Nasal cavity respiratory epithelium epithelial cell of viscerocranial mucosa (primary cell): ENCODE measurements at places on chromosomes 16 and 17. TPM values are rescaled to one million over a fixed set of nuclear protein-coding genes. Genes with fewer than 3 reads are reported as not detected.

The NEK8 gene
- 2.7 and 2.8 TPM in 2 replicates for total RNA-seq

The SRCAP gene
- 15.4 and 49.9 TPM in 2 replicates for total RNA-seq

The FMNL1 gene
- 3.4 and 7.3 TPM in 2 replicates for total RNA-seq

The KRTAP2-3 gene
- total RNA-seq: 0.93 TPM in 1 of 2 replicates, not detected in the other

The SUPT4H1 gene
- 30.9 and 42.0 TPM in 2 replicates for total RNA-seq

The ASGR2 gene
- not detected in 2 replicates for total RNA-seq

The MTSS2 gene
- total RNA-seq: 23.2 and 73.8 TPM in 2 replicates

The MT1H gene
- total RNA-seq: not detected in 2 replicates
